ENCODE measurements at places on chromosomes 3 and 15. TPM values are rescaled to one million over a fixed set of nuclear protein-coding genes. Genes with fewer than 3 reads are reported as not detected.
A peak's percentile ranks its signal among the peaks of the same experiment; 100 is the strongest.

DNA sequence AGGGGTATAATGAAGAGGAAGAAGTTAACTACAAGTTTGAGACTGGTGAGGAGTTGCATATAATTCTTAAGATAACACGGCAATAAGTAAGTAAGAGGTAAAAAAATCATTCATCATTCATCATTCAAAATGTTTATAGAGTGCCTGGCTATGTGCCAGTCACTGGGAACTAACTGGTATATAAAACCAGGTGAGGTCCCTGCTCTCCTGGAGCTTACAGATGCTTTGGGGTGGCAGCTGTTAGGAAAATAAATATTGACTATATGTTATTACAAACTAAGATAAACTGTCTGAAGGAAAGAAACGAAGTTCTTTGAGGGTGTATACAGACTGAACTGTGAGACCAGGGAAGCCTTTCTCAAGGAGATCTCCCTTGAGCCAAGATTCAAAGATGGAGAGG lies 2.9 kb downstream of the CASR start:
- no peak overlapping the region for H3K4me3 ChIP-seq
- no peaks in the 10 kb centered on the region for H3K36me3 ChIP-seq
- H3K4me1 ChIP-seq, result peaks cover 13% of the 10 kb centered on the region
- DNase-seq, result no peak
- peaks cover 69% of the 10 kb centered on the region for H3K27me3 ChIP-seq

Gene GASK1A
- 0.78 TPM for total RNA-seq

GRCh38 chr15:75335313-75335704 lies 554 bp upstream of the COMMD4 start:
- DNase-seq, result no peak
- H3K36me3 ChIP-seq, result no peaks in the 10 kb centered on the region
- H3K4me1 ChIP-seq, result no peaks in the 10 kb centered on the region
- peak overlapping the region; percentile 88 for H3K4me3 ChIP-seq
- H3K27me3 ChIP-seq, result no peaks in the 10 kb centered on the region
- no peak overlapping the region for H3K27ac ChIP-seq

GRCh38 chr3:51257870-51258269 lies 127.2 kb upstream of the MANF start:
- H3K4me1 ChIP-seq, result no peaks in the 10 kb centered on the region
- DNase-seq, result no peak
- no peaks in the 10 kb centered on the region for H3K27me3 ChIP-seq
- no peak overlapping the region for H3K4me3 ChIP-seq
- H3K27ac ChIP-seq, result no peak overlapping the region
- H3K36me3 ChIP-seq, result no peaks in the 10 kb centered on the region

DNA sequence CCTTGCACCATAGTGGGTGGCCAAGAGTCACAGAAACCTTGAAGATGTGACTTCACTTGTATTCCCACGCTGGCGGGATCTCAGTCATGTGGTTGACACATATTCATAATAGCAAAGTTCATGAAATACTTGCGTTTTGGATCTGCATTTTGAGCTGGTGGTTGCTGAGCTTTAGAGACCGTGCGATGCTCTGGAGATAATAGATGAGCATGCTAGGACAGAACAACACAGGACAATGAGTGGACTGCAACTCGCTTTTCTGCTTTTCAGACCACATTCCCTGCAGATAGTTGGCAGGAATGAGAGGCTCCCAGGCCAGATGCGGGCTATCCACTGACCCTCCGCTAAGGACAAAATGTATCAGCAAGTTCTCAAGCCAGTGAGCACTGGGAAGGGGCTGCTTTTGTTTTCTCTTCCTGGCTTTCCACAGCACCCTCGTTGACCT lies 13.8 kb upstream of the STARD5 start:
- DNase-seq, result peak; percentile 46
- H3K27ac ChIP-seq, result no peak overlapping the region
